ENCODE measurements at places on chromosomes 16 and 17. TPM values are rescaled to one million over a fixed set of nuclear protein-coding genes. Genes with fewer than 3 reads are reported as not detected.

Gene MFAP4
- 0.46 TPM for total RNA-seq

Gene ABCA9
- total RNA-seq: 0.06 TPM

Gene TBC1D3B
- 10.2 TPM for total RNA-seq

Gene LITAFD
- not detected for total RNA-seq

Gene GLIS2
- total RNA-seq: 0.19 TPM

Gene C16orf54
- total RNA-seq: 142 TPM

Gene ZNF646
- total RNA-seq: 25.8 TPM

Gene SOX15
- total RNA-seq: not detected

Gene CCL2
- total RNA-seq: 0.60 TPM

Gene LAT
- total RNA-seq: 238 TPM

Gene SCNN1B
- not detected for total RNA-seq

Gene ZC3H7A
- 68.2 TPM for total RNA-seq

Gene CTRB2
- total RNA-seq: 14.4 TPM

Gene AOC2
- total RNA-seq: 3.7 TPM

Gene CPNE7
- 8.7 TPM for total RNA-seq

Gene TPSG1
- not detected for total RNA-seq

Gene FOXN1
- total RNA-seq: not detected

Gene RFFL
- total RNA-seq: 63.4 TPM

Gene KRTAP9-8
- total RNA-seq: not detected

Gene LPO
- total RNA-seq: not detected

Gene KLHL10
- total RNA-seq: not detected

Measured in T-cell (primary cell).